ENCODE measurements at places on chromosomes 2 and 18.

- DNase-seq, result peak; percentile 38
Observed at GRCh38 chr2:197571627-197572271, 55.9 kb downstream of the MOB4 start.

GRCh38 chr2:220072669-220073220, 445.3 kb downstream of the SLC4A3 start:
- DNase-seq, result no peak

GRCh38 chr18:12066910-12067511, 26.6 kb upstream of the ANKRD62 start:
- DNase-seq, result no peak

GRCh38 chr2:231891514-231891905, 34.7 kb downstream of the NPPC start:
- no peak for DNase-seq

GRCh38 chr2:84902526-84902925, 2.9 kb upstream of the TMSB10 start:
- DNase-seq, result no peak

DNA sequence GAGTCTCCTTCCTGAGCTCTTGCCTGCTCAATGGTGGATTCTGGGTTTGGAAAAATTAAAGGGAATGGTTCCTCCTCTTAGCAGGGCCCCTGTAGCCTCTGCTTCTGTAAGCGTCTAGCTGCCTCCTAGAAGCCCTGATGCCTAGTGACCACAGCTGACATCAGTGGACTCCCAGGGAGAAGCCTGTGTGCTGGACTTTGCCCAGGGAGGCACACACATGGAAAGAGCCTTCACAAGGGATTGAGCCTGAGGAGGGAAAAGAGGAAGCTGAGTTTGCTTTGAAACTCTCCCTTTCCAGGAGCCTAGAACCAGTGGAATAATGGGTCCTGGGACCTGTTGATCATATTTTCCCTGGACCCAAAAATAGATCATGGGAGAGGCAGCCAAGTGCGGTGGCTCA, 1.4 kb upstream of the CFAP65 start:
- no peak for DNase-seq

DNA sequence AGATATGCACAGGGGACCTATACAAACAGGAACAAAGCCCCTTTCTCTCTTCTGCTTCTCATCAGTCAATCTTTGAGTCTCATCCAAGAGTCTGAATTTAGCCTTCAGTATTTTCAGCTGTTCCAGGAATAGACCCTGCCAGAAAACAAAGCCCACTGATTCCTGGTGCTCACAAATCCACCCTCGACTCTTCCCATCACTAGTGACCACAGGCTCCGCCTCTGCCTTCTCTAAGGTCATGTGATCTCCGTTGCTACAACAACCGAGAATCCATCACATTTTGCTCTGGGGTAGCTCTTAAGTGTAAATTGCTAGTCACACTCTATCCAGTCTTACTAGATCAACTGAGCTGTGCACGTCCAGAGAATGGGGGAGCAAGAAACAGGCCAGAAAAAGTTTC, 46.4 kb upstream of the SPTBN1 start:
- no peak for DNase-seq

GRCh38 chr2:10460366-10460796, 12.3 kb upstream of the ODC1 start:
- no peak for DNase-seq

DNA sequence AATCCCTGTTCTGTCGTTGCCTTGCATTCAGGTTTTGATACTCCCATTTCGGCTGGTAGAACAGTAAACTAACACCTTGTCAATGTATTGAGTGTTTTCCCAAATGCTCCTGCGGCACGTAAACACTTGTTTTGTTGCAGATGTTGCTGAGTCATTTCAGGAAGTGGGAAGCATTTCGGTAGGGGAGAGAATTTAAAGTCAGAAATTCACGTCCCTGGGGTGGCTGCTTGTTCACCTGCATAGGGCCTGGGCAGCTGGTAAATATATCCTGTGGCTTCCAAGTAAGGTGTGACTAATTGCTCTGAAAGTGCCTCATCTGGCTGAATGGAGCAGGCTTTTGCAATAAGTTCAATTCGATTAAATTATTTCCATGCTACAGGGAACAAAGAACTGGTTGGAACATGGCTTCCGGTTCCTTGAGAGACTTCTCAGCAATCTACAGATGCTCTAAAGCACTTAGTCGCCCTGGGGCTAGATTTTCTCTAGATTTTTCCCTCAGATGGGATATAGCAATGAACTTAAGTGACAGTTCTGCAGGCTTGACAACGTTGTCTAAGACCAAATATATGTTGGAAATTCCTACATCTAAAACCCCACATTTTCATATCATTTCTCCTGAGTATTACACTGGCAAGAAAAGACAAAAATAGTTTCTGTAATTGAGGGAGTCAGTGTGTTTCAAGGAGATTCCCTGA, 5.2 kb downstream of the GALR1 start:
- no peak for DNase-seq

DNA sequence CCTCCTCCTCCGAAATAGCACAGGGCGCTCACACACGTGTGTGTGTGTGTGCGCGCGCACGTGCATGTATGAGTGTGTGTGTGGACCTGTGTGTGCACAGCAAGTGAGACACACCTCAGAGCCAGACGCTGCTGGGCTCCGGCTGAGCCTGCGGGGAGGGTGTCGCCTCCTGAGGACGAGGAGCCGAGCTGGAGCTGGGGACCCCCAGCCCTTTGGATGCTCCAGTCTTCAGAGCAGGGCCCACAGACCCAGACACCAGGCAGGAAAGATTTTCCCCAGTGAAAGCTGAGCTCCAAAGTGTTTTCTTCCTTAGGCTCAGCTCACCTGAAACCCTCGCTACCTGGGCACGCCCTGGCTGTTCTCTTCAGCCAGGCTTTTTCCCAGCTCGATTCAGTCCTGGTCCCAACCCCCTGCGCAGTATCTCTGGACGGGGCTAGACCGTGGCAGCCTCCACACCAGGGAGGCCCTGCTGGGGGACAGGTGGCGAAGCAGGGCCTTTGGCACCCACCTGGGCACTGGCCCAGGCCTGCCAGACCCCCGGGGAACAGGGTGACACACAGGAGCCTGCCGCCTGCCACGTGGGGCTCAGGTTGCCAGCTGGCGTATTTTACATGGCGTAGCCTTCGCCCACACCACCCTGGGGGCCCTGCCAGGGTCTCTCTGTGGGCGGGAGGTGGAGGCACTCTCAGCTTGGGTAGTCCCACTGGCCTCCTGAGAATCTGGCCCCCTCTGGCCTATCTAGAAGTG, 36.2 kb downstream of the PDIA6 start:
- no peak for DNase-seq

GRCh38 chr18:3448838-3449511, 997 bp upstream of the TGIF1 start:
- DNase-seq, result peak; percentile 79

DNA sequence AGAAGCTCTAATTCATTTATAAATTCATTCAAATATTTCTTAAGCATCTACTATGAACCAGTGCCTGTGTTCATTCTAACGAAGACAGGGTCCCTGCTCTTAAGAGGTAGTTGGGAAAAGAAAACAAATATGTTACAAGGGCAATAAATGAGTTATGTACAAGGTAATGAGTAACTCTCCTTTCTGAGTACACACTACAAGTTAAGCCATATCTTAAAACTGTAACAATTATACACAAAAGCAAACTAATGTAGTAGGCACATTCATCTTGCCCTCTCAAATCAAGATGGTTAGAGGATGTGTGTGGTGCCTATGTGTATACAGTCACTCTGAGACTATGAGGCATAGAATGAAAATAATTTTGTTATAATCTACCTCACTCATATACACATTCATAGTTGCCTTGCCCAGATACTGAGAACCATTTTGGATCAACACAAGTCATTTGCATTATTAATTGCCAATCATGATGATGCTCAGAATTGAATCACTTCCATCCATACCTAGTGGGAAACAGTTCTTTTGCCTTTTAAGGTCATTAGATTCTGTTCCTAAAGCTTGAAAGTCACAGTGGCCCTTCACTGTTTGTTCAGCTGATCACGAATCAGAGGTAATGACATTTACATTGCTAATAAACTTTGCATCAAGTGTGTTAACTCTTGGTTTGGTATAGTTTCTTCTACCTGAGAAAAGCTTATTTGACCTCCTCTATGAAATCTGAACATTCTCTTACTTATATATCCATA, 283.1 kb downstream of the ZNF385B start:
- no peak for DNase-seq

- no peak for DNase-seq
Observed at GRCh38 chr18:35322486-35323458, 21.4 kb downstream of the ZNF24 start.

DNA sequence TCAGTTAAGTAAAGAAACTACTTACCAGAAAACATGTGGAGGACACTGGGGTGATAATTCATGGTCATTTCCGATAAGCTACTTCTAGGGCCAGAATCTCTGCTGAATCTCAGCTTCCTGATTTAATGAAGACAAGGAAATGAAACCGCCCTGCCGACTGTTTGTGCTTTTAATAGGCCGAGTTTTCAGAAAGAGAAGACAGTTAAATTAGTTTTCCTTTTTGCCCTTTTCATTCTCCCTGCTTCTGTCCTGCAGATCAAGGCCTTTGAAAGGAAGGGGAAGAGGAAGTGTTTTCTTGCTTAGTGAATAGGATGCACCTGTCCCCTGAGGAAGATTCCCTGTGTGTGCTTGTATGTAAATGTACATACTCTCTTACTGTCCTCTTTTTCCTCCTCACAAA, 126.6 kb downstream of the SH3RF3 start:
- DNase-seq, result no peak

- DNase-seq, result no peak
Observed at GRCh38 chr2:62822549-62822948, 117.0 kb downstream of the EHBP1 start.

GRCh38 chr18:2692508-2692907, 37.0 kb downstream of the SMCHD1 start:
- DNase-seq, result no peak

GRCh38 chr18:79642626-79643025, 37.0 kb upstream of the CTDP1 start:
- DNase-seq, result peak; percentile 73

DNA sequence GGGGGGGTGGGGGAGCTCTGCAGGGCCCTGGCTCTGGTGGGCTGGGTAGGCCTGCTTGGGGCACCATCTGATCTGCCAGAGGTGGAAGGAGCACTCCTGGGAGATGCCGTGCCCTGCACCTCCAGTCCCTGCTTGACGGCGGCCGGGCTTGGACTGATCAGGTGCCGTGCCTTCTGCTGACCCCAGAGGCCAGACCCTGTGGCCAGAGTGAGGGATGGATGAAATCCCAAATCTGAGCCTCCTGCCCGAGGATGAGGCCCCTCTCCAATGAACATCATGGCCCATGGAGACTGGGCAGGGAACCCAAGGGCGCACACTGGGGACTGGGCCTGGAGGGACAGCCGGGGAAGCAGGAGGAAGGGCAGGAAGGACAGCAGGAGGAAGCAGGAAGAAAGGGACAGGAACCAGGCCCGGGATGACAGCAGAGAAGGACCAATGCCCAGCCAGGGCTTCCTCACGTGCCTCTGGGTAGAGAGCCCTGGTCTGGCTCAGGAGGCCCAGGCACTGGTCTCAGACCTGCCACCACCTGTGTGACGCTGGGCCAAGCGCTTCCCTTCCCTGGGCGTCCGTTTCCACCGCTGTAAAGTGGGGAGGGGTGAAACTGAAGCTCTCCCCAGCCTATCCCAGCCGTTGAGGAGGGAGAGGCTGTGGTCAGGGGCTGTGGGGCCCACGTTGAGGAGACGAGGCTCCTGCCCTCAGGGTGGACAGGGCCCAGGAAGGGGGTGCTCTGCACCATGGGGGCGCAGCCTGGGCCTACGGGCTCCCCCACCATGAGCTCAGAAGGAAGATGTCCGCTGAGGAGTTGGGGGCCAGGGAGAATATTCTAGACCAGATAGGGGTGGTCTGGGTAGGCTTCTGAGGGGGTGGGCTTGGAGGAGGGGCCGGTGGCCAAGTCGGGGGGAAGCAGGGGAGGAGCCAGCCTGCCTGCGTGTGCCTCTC, 1.0 kb upstream of the GPR35 start:
- no peak for DNase-seq

- DNase-seq, result no peak
Observed at GRCh38 chr2:950080-950966, at the start of gene SNTG2. SNTG2 (plus strand) TSS chr2:950849; CDS start chr2:950997, 148 bp downstream.

DNA sequence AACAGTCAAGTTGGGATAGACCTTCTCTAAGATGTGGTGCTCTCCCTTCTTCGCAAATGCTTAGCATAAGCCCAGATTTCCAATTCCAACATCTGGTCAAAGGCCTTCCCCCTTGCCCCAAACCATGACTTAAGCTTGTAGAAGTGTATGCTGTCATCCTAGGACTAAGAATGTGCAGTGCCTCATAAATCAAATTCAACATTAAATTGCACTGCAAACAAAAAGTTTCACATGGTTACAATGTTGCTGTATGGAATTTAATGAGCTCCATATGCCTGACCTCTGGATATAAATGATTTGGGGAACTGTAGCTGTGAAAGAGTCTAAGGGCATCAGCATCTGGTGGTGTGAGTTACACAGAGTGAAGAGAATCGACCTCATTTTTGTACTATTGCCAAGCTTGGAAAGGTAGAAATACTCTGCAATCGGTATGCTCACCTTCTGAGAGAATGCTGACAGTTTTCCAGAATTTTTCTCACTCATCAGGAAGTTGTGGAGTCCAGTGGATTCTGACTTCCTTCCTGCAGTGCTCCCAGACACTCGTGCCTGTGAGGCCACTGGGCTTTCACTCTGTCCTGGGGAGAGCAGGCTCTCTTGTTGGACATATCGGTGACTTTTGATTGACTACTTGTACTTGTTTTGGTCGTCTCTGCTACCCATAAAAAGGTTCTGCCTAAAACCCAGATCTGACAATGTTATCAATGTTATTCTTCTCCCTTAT, 40.6 kb downstream of the FASTKD2 start:
- no peak for DNase-seq

- DNase-seq, result peak; percentile 17
Observed at GRCh38 chr2:174465327-174465726, 21.5 kb downstream of the GPR155 start.

GRCh38 chr2:31213601-31214443, 3.5 kb downstream of the CAPN14 start:
- DNase-seq, result peak; percentile 9

DNA sequence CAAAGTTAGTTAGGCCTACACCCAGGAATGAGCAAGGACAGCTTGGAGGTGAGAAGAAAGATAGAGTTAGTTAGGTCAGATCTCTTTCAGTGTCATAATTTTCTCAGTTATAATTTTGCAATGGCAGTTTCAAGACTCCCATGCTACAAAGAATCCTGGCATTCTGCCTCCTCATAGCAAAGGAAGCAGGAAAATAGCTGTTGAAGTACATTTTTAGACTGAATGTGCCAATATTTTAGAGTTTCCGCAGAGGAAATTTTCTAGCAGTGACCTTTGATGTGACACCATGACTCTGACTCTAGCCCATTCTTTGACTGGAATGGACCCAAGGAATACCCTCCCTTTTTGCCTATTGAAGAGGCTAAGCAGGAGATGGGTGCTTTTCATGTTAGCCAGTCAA, 371.7 kb downstream of the PIK3C3 start:
- no peak for DNase-seq

DNA sequence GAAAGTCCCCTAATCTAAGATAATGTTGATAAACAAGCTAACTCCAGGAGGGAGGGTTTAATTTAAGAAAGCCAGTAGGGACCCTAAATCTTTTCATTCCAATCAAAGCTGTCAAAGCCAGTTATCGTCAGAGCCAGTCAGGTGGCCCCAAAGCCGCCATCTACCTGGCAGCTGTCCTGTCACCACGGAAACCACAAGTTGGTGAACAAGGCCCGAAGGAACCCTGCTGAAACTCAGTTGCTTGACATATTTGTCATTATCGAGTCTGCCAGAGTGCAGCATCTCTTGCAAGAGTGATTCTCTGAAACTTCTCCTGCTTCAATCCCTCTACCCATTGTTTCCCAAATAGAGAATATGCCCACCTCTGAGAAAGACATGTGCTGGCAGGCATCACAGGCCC, 30.8 kb upstream of the POLE4 start:
- no peak for DNase-seq

GRCh38 chr2:100674666-100675065, 111.9 kb downstream of the PDCL3 start:
- DNase-seq, result no peak

Measured in amniotic epithelial cell (primary cell).